Esophagus muscularis mucosa (tissue), 4 donors: ENCODE measurements at places on chromosomes 2 and 18. TPM values are rescaled to one million over a fixed set of nuclear protein-coding genes. Genes with fewer than 3 reads are reported as not detected.

Gene LYG2
- not detected for total RNA-seq

DNA sequence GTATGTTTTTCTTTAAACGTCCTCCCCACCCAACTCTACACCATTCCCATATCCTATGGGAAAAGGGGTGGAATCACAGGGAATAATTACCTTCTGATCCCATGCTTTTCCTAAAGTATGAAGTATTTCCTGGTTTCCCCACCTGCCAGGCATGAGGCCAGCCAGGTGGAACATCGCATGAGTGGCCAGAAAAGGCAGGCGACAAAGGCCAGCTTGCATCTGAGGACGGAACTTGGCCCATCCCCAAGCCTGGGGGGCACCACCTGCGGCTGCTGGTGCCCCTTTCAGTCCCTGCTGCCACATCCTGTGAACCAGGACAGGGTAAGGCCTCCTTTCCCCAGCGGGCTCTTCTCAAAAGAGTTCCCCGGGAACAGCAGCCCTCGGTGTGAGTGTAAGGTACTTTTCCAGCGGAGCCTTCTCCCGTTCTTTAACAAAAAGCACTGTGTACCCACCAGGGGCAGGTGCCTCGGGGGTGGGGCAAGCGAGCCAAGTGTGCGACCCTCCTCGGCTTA is 1.2 kb upstream of the ERFE start:
- no peak overlapping the region for H3K4me3 ChIP-seq
- no peak overlapping the region for H3K27ac ChIP-seq
- no peaks in the 10 kb centered on the region for H3K36me3 ChIP-seq
- no peaks in the 10 kb centered on the region for H3K27me3 ChIP-seq
- no peak for DNase-seq

- H3K27me3 ChIP-seq: no peaks in the 10 kb centered on the region
- H3K4me3 ChIP-seq: no peak overlapping the region
- no peak overlapping the region for H3K27ac ChIP-seq
- DNase-seq: no peak
- H3K36me3 ChIP-seq: no peaks in the 10 kb centered on the region
- H3K4me1 ChIP-seq: peaks cover 16% of the 10 kb centered on the region
Observed at GRCh38 chr2:201784563-201784962, 3.8 kb upstream of the ALS2 start.

DNA sequence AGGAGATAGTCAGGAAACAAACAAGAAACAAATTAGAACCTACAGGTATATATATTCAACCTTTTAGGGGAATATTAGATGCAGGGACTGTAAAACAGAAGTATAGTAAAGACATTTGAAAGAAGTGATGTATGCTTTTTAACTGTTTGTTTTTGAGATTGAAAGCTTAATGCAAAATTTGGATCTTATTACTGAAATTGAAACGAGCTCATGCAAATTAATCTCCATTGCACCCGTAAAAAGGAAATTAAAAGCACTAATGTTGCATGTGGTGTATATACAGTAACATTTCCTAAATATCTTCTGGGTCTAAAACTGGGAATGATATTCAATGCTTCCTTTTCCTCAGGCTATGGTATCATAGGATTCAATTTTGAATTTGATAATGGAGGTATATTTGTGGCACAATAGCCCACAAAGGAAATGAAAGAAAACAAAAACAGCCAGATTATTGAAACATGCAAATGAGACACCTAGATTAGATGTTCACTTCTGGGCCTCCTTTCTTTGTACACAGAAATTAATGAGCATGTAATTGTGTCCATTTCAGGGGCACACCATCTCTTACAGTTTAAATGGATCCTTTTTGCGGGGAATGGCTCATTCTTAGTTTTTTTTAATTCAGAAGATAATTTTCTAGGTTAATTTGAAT is 1.6 kb upstream of the ELOA2 start:
- H3K27ac ChIP-seq: no peak overlapping the region
- H3K4me1 ChIP-seq: no peaks in the 10 kb centered on the region
- no peak for DNase-seq
- no peak overlapping the region for H3K4me3 ChIP-seq
- no peaks in the 10 kb centered on the region for H3K36me3 ChIP-seq

Gene MRO
- total RNA-seq: 1.4 TPM

Gene DAPL1
- total RNA-seq: not detected

GRCh38 chr2:68110102-68110501 is 47.3 kb upstream of the C1D start:
- no peaks in the 10 kb centered on the region for H3K36me3 ChIP-seq
- H3K4me3 ChIP-seq: no peak overlapping the region
- H3K27me3 ChIP-seq: no peaks in the 10 kb centered on the region

DNA sequence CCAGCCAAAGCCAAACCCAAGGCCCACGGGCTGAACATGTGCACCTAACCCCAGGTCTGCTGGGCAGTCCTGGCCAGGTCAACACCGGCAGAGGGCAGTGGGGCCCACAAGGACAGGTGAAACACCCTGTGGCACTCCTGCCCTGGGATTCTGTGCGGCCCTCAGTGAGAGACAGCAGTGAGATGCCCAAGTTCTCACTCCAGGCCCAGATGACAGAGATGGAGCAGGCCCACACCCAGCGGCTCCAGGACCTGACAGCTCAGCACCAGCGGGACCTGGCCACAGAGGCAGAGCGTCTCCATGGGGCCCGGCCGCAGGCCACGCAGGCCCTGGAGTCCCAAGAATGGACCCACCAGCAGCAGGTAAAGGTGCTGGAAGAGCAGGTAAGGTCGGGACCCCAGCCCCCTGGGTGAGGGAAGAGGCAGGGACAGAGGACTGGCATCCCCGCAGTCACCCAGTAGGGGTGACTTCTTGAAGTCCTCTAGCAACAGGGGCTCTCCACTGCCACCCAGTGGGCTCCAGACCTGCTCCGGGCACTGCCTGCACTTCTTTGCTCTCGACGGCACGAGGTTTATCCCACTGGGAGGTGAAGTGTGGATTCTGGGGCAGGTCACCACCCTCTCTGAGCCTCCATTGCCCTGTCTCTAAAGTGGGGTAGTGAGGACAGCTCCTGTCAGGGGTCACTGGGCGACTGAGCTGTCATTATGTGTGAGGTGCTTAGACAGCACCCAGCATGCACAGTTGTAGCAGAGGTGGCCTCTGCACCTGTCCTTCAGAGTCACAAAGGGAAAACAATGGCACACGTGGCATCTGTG is 8.8 kb upstream of the SNED1 start:
- H3K36me3 ChIP-seq: no peaks in the 10 kb centered on the region
- no peaks in the 10 kb centered on the region for H3K27me3 ChIP-seq
- H3K4me3 ChIP-seq: no peak overlapping the region
- H3K27ac ChIP-seq: no peak overlapping the region
- peaks cover 38% of the 10 kb centered on the region for H3K4me1 ChIP-seq

DNA sequence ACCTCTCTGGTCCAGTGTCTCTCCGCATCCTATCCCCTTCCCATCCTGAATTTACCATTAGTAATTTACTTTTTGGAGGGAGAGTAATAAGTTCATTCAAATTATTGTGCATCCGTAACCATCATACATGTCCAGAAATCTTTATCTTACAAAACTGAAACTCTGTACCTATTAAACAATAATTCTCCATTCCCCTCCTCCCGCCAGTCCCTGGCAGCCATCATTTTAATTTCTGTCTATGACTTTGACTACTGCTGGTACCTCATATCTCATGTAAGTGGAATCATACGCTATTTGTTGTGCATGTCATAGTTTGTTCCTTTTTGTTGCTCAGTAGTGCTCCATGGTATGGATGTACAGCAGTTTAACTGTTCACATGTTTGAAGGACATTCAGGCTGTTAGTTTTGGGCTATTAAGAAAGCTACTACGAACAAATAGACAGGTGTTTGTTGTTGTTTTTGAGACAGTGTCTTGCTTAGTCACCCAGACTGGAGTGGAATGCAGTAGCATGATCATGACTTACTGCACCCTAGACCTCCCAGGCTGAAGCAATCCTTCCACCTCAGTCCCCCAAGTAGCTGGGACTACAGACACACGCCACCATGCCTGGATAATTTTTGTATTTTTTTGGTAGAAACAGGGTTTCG is 2.0 kb downstream of the LIMS1 start:
- H3K4me3 ChIP-seq: peak overlapping the region; percentile 64
- no peak overlapping the region for H3K27ac ChIP-seq
- no peaks in the 10 kb centered on the region for H3K27me3 ChIP-seq
- no peaks in the 10 kb centered on the region for H3K36me3 ChIP-seq
- peaks cover 52% of the 10 kb centered on the region for H3K4me1 ChIP-seq

DNA sequence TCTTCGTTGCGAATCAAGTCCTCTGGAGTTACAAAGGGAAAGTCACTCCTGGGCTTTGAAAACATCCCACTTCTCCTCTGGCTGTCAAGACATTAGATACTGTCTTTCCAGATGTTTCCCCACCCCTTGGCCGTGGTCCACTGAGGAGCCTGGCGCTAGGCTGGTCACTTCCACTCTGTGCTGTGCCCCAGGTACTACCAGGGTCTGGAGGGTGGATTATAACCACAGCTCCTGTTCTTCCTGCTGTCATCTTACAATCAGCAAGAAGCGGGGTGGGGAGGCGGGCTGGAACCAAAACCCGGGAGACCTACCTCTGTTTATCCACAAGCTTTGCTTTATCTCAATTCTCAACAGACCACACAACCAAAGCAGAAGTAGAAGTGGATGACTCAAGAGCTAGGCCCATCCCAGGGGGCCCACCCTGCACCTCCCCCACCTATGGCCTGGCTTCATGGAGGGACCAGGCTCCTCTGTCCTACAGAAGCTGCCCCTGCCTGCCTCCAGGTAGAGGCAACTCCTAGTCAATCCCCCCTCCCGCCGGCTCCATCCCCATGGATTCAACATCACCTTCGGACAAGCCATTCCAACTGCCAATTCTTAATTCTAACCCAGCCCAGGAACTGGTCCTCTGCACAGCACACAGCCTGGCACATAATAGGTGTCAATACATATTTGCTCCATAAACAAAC is 17.8 kb downstream of the SMAD7 start:
- peak overlapping the region; percentile 21 for H3K4me3 ChIP-seq
- H3K27me3 ChIP-seq: no peaks in the 10 kb centered on the region
- H3K36me3 ChIP-seq: peaks cover 5% of the 10 kb centered on the region
- H3K27ac ChIP-seq: peak overlapping the region; percentile 83
- H3K4me1 ChIP-seq: peaks cover 100% of the 10 kb centered on the region

DNA sequence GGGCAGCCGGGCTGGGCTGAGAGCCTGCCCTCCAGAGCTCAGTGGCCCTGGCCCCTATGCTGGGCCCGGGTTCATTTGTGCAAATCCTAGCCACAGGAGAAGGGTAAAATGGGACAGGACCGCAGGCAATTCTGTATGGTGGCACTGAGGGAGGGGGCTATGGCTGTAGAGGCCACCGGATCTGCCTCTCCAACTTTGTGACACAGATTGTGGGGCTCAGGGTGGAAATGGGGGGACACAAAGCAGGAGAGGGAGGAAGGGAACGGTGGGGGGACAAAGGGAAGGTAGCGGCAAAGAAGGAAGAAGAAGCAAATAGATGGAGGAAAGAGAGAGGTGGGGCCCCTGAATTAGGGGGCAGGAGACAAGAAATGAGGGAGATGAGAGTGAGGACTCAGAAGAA is 201.1 kb downstream of the SMAD2 start:
- H3K27ac ChIP-seq: no peak overlapping the region
- no peaks in the 10 kb centered on the region for H3K27me3 ChIP-seq
- H3K4me1 ChIP-seq: no peaks in the 10 kb centered on the region
- no peak overlapping the region for H3K4me3 ChIP-seq
- H3K36me3 ChIP-seq: no peaks in the 10 kb centered on the region
- DNase-seq: no peak
